Activated T-helper 2 cell treated with anti-CD3 and anti-CD28 coated beads, Interferon-gamma antibody, Interleukin-2, Interleukin-4, amounts not matched to agents 10 μg/mL and 5 μg/mL and 100 μg/mL, durations not matched to agents 14 hours and 24 hours and 36 hours (primary cell): ENCODE measurements at places on chromosomes 7 and 10.

DNA sequence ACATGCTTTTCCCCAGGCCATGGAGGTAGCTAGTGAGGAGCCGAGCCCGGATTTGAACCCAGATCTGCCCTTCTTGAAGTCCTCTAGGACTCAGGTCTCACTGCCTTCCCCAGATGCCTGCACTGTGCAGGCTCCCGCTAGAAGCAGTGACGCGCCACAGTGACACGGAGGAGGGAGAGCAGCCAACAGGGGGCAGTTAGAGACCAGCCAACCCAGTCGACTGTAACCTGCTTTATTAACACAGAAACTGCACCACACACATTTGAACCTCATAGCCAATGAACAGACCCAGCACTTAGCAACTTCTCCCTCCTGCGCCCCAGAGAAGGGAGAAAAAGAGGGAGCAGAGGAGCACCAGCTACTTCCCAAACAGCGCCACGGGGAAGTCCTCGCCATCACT lies 27.4 kb downstream of the PILRA start:
- DNase-seq, result no peak

- DNase-seq, result no peak
These were observed 39.3 kb downstream of the LRRC18 start for GRCh38 chr10:48900371-48900801.

DNA sequence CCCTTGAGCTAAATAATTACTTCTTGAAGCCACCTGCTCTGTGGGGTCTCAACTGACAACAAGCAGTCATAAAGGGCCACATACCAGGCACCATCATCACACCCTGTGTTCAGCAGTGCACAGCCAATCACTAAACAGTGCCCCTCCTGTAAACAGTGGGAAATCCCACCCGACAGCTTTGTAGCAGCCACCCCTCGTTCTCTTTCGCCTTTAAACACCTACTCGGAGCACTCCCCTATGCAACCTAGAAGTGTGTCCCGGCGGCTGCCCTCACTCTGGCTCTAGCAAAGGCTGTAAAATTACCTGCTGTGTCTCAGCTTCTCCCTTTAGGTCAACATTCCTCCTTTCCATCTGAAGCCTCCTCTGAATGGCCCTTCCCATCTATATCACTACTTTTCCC lies 111.9 kb downstream of the TCERG1L start:
- DNase-seq, result no peak

DNA sequence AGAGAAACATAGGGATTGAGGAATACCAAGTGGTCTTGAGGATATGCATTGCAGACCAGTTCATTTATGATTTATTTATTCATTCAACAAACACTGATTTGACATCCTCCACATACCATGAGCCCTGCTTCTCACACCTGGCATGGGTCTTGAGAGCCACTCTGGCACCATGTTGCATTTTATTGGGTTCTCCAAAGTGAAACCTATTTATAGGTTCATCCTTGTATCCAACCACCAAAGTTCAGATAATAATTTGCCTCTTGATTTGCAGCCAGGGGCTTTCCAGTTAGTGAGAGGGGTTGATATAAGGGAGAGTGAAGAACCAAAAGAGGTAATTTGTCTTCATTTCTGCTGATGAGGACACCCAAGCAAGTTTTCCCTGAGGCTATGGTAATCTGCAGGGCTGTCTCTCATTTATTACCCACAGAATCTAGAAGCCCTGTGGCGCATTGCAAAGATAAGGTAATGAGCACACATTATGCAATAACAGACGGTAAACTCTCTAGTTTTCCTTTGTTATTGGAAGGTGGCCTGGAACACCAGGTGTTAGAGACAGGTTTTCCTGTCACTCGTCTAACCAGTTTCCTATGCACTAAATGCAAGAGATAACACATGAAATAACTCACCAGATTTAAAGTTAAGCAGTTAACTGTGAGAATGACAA lies 28.8 kb upstream of the ICA1 start:
- no peak for DNase-seq

- DNase-seq, result no peak
These were observed 571.7 kb upstream of the FOXK1 start for GRCh38 chr7:4110438-4110837.

- no peak for DNase-seq
These were observed 111.1 kb downstream of the ADAM12 start for GRCh38 chr10:126277181-126277580.

- no peak for DNase-seq
These were observed 6.9 kb upstream of the LAMB4 start for GRCh38 chr7:108137040-108137439.

DNA sequence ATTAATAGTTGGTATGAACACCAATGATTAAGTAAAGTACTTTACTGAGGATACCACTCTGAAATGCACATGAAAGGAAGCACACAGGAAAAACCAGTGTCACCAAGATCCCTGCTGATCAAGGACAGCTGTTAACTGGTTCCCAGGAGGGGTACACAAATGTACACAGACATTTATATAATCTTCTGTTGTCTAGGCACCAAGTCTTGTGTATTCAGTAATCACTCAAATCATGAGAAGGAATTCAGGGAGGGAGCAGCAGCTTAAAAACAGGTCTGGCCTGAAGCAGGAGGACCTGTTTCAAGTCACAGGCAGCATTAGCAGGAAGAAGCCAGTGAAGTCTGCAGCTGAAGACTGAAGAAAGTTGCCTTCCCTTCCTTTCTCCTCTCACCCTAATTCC lies 18.7 kb downstream of the MPP7 start:
- no peak for DNase-seq

GRCh38 chr7:80346704-80347103 lies 165.2 kb downstream of the GNAT3 start:
- DNase-seq, result no peak

- DNase-seq, result no peak
These were observed at the start of gene RBM20 for GRCh38 chr10:110643653-110644597. RBM20 (plus strand) TSS chr10:110644336; CDS start chr10:110644455, 119 bp downstream.

- DNase-seq, result no peak
These were observed 41.3 kb upstream of the TRIL start for GRCh38 chr7:28999427-28999826.

DNA sequence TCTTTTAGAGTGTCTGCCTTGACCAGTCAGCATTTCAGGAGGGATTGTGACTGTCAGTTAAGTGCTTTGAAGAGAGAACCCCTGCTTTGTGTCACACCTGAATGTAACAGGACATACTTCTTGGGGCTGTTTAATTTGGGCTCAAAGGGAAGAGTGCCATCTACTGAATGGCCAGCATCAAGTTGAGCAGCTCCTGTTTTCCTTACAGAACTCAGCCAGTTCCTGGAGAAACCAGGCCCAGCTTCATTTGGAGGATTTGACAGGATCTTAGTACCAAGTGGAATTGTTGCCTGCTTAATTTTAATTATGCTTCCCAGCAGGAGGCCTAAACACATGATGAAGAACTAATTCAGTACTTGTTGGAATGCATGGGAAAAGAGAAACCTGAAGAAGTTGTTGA lies 8.3 kb downstream of the ADD3 start:
- DNase-seq, result no peak

DNA sequence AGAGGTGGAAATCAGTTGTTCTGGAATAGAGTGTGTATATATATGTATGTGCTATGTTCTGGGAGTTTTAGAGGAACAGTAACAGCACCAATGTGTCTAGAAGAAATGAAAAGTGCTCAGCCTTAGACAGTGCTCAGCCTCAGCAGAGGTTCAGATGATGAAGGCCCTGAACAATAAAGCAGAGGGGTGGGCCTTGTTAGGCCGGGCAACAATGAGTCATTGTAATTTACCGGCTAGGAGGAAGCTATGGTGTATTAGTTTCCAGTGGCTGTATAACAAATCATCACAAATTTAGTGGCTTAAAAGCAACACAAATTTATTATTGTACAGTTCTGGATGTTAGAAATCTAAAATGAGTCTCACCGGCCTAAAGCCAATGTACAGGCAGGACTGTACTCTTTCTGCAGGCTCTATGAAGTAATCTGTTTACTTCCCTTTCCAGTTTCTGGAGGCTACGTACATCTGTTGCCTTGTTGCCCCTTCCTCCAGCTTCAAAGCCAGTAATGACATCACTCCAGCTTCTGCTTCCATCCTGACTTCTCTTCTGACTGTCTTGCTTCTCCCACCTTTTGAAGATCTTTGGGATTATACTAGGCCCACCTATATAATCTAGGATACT lies 84.6 kb downstream of the CH25H start:
- no peak for DNase-seq

- no peak for DNase-seq
These were observed 150.0 kb upstream of the LAMB4 start for GRCh38 chr7:108280136-108280535.

GRCh38 chr7:134174795-134175261 lies 47.7 kb downstream of the LRGUK start:
- no peak for DNase-seq

GRCh38 chr7:87036985-87037384 lies 22.5 kb downstream of the ELAPOR2 start:
- DNase-seq, result no peak

DNA sequence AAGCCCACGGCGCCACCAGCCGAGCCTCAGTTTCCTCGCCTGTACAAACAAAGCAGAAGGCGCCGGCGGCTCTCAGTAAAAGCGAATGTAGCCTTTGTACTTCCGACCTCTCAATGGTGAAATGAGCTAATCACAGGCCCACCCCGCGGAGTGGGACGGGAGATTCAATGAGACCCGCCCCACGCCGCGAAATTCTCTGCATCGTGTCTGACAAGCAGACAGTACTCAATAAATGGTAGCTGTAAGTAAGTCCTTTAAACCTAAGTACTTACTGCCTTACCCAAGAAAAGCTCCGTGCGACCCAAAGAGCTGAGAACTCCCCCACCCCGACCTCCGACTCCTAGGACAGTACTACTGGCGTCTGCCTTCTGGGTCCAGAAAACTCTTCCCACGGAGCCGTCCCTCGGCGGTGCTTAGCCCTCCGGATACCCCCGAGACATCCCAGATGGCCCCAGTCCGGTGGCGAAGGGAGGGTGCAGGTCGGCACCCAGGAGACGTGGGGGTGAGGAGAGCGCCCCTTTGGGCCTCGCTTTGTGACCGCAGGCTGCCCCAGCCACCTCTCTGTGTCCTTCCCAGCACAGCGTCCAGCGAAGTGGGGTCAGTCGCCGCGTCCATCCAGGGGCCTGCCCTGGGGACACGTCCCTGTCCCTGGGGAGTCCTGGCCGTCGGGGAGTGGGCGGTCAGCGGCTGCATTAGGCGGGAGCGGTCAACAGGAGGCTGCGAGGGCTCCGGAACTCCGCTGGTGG lies 972 bp upstream of the CXCL12 start:
- DNase-seq, result no peak

- no peak for DNase-seq
These were observed 26.9 kb upstream of the DNAAF5 start for GRCh38 chr7:699476-700170.

GRCh38 chr7:157540020-157540419 lies 203.2 kb downstream of the DNAJB6 start:
- DNase-seq, result no peak

GRCh38 chr7:100575206-100575631 lies 1.5 kb upstream of the SAP25 start:
- no peak for DNase-seq

- DNase-seq, result no peak
These were observed 46.5 kb downstream of the ABLIM1 start for GRCh38 chr10:114611617-114612016.

DNA sequence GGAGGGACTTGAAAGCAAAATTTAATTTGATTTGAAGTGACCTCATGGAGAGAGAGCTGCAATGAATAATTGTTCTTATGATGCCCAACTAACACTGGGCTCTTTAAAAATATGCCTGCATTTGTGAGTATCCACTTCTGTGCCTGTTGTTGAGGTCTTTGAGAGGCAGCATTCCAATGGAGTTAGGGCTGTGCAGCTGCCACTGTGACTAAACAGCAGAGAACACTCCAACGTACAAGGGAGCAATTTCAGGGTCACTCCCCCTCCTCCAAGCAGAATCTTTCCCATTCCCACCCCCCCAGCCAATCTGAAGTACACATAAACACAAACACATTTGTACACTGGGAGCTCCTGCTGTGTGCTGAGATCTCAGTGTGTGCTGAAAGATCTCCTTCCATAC lies 28.0 kb upstream of the GSAP start:
- DNase-seq, result no peak

- no peak for DNase-seq
These were observed 111.7 kb upstream of the MBL2 start for GRCh38 chr10:52883996-52884871.
